ENCODE measurements at places on chromosomes 5 and 9.

- DNase-seq, result no peak
These were observed 511 bp downstream of the SEMA5A start for GRCh38 chr5:9545136-9545991.

- DNase-seq, result no peak
These were observed 34.3 kb downstream of the FRMD3 start for GRCh38 chr9:83503866-83504265.

GRCh38 chr5:96198356-96199058, 234.5 kb downstream of the PCSK1 start:
- no peak for DNase-seq

- no peak for DNase-seq
These were observed 73.0 kb upstream of the PJA2 start for GRCh38 chr5:109482748-109483147.

Measured in esophagus squamous epithelium (tissue), 5 donors.